ENCODE measurements at places on chromosomes 11 and 22.

DNA sequence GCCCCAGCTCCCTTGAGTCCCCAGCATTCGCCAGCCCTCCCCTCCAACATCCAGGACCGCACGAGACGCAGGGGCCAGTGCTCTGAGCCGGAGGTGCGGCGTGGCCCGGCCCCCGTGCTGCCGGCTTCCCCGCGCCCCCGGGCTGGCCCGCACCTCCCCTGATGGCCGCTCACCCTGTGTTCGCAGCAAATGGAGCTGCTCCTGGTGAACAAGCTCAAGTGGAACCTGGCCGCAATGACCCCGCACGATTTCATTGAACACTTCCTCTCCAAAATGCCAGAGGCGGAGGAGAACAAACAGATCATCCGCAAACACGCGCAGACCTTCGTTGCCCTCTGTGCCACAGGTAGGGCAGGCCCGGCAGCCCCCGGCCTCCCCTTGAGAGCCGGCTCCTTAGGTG is 2.7 kb downstream of the CCND1 start:
- no peak for DNase-seq

DNA sequence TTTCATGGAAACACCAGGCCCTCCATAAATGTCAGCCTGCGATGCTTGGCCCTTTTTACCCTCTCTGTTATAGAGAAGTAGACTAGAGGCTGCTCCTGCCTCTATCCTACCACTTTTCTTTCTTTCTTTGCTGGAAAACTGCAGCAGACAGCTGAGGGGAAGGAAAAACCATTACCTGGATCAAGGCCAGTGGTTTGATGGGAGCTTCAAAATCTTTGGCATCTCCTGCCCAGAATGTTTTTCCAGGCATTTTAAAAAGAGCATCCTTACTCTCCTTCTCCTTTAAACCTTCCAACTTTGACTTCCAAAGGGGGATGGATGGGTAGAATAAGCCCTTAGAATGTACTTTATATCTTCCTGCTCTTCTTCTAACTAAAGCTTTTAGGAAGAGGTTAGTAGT is 44.9 kb downstream of the EXT2 start:
- DNase-seq = no peak

- peak; percentile 80 for DNase-seq
These were observed at the start of gene PATZ1 for GRCh38 chr22:31346255-31346732. Gene PATZ1, minus strand, starts transcription at chr22:31346346. Its CDS starts 744 bp downstream, at chr22:31345602.

GRCh38 chr11:73210916-73211667 is 7.0 kb upstream of the P2RY2 start:
- DNase-seq = no peak

DNA sequence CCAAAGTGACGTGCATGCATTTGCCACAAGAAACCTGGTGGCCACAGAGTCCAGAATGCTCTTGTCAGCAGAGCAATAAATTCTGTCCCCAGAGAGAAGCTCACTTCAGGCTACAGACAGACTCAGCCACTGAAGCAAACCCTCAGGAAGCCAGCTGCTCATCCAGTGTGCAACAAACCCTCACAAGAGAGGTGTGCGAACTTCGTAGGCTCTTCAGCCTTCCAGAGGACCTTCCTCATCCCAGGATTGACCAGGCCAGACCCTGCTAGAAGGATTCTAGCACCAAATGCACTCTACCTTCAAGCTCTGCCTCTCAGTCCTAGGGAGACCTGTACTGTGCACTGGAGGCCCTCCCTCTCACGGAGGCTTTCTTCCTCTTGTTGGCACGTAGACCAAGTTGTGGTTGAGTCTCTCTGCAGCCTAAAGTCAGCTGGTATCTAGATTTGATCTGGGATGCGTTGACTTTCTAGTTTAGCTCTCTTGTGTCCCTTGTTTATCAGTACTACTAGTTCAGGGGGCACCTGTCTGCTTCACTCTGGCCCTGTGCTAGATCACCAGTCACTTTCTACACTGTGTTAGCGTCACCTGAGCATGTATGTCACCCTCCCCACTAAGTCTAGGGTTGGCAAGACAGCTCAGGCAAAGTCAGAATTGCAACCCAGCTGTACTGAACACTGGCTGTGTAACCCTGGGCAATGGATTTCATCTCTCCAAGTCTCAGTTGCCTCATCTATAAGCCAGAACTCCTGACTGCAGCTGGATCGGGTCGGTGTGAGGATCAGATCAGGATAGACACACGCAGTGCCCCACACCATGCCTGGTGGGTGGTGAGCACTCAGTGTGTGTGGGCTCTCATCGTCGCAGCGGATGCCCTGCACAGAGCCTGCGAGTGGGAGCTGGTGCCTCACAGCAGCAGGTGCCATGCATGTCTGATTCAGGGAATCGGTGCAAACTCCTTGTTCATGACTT is 22.1 kb upstream of the TMPRSS13 start:
- no peak for DNase-seq

DNA sequence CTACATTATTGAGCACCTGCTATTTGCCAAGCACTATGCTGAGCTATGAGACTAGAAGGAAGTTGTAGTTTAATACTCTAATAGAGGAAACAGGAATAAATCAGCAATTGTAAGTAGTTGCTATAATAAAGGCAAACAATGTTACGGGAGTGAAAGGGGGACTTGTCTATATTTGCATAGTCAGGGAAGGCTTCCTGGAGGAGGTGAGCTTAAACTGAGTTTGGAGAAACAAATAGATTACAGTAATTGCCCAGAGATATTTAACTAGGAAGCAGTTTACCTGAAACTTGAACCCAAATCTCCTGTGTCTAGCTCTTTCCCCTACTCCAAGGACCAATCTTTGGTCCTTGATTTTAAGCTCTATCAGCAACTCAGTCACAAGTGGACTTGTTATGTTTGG is 2.1 kb upstream of the ENTHD1 start:
- DNase-seq = no peak

- no peak for DNase-seq
These were observed 583.7 kb downstream of the NTM start for GRCh38 chr11:131954146-131954545.

DNA sequence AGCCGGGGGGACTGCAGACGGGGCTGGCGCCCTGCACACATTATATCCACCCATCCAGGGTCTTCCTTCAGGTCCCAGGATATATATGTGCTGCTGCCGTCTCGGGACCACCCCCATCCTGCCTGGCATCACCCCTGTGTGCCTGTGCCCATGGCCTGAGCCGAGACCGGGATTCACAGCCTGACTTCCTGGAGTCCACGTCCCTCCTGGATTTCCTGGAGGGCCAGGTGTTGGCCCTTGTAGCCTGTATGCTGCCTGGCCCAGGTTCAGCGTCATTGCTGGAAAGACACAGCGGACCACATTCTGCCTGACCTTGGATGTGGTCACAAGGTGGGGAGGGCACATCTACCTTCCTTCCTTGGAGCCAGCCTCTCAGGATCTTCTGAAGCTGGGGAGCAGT is 551.1 kb downstream of the BRD1 start:
- DNase-seq = no peak

DNA sequence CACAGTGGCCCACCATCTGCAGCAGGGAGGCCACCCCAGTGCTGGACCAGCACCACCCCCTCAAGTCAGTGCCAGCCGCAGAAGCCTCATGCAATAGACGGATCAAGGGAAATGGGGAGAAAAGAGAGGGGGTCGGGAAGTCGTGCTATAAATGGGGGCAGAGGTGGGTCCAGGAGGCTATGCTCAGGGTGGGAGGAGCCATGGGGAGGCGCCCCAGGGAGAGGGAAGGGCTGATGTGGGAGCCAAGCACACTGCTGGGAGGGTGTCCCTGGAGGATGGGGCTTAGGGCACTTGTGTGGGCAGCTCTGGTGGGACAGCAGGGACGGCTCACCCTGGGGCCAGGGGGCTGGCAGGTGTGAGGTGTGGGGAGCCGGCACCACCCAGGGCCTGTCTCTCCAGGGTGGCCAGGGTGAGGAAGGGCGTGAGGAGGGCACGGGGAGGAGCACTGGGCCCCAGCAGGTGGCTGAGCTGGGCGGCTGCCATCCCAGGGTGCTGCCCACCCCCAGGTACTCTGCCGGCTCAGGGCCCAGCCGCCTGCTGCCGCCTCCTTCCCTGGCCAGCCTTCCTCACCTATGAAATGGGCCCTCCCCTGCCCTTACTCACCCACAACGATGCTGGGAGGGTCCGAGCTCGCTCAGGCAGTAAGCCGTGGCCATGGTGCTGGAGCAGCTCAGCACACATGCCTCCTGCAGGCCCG is 18.0 kb downstream of the PHLDA2 start:
- DNase-seq = no peak
